ENCODE measurements at places on chromosomes 1 and 21. TPM values are rescaled to one million over a fixed set of nuclear protein-coding genes. Genes with fewer than 3 reads are reported as not detected.

Gene ELAVL4
- not detected for total RNA-seq

Gene NOC2L
- total RNA-seq = 68.9 TPM

DNA sequence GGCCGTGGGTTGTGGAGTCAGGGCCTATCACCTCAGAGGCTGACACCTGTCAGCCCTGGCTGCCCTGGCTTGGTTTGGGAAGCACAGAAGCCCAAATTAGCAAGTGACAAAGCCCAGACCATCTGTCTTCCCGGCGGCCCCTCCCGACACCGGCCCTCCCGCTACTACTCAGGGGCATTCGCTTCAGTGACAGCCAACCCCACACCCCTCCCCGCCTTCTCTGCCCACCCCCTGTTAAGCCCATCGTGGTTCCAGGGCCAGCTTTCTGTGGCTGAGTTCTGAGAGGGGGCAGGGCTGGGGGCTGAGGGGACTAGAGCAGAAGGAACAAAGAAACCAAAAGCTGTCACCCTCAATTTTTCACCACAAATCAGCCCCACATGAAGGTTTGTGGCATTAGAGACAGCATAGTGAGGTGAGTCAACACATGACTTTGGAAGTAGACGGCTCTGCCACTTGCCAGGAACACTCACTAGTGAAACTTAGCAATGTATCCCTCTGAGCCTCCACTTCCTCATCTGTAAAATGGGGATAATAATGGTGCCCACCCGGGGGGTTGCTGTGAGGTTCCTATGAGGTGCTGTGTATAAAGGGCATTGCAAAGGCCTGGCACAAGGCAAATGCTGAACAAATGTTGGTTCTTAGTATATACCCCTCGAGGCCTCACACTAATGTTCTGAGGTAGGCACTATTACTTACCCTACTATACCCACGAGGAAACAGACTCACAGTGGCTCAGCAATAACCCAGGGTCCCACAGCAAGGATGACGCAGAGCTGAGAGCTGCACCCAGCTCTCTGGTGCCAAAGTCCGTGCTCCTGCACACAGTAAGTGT is 5.2 kb upstream of the TNNI1 start:
- peak; percentile 43 for DNase-seq
- H3K4me1 ChIP-seq = peaks cover 13% of the 10 kb centered on the region
- no peaks in the 10 kb centered on the region for H3K36me3 ChIP-seq
- H3K27me3 ChIP-seq = peaks cover 6% of the 10 kb centered on the region
- no peak overlapping the region for H3K27ac ChIP-seq

Gene CBR3
- 18.6 TPM for total RNA-seq

GRCh38 chr1:91732291-91733107 is 153.5 kb downstream of the TGFBR3 start:
- H3K36me3 ChIP-seq = peaks cover 11% of the 10 kb centered on the region
- no peak overlapping the region for H3K4me3 ChIP-seq
- H3K4me1 ChIP-seq = peaks cover 68% of the 10 kb centered on the region
- DNase-seq = peak; percentile 66

Gene ZMYM4
- total RNA-seq = 29.0 TPM

Gene CD247
- total RNA-seq = 190 TPM

DNA sequence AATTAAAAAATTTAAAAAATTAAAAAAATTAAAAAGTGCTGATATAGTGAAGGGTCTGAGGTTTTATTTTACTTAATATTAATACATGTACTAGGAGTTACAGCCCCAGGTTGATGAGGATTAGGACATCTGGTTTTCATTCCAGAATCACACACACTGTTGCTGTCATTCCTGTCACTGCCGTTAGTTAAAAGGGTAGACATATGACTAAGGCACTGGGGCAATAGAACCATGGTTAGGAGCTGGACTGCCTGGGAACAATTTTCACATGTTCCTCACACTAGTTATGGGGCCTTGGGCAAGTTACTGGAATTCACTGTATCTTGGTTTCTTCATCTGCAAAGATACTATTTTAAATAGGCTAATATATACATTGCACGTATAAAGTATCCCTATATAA is 191.8 kb upstream of the DPYD start:
- H3K27me3 ChIP-seq = no peaks in the 10 kb centered on the region
- H3K4me1 ChIP-seq = no peaks in the 10 kb centered on the region
- H3K4me3 ChIP-seq = no peak overlapping the region
- no peak overlapping the region for H3K27ac ChIP-seq
- no peaks in the 10 kb centered on the region for H3K36me3 ChIP-seq
- DNase-seq = no peak

- peaks cover 10% of the 10 kb centered on the region for H3K4me1 ChIP-seq
- no peak overlapping the region for H3K4me3 ChIP-seq
- H3K36me3 ChIP-seq = no peaks in the 10 kb centered on the region
- no peak for DNase-seq
- H3K27me3 ChIP-seq = no peaks in the 10 kb centered on the region
These were observed 161.6 kb downstream of the DISP1 start for GRCh38 chr1:222976453-222976852.

- DNase-seq = no peak
- peak overlapping the region; percentile 77 for H3K4me3 ChIP-seq
- no peak overlapping the region for H3K27ac ChIP-seq
- peaks cover 15% of the 10 kb centered on the region for H3K27me3 ChIP-seq
- no peaks in the 10 kb centered on the region for H3K36me3 ChIP-seq
These were observed 848 bp downstream of the CTTNBP2NL start for GRCh38 chr1:112396653-112397471.

DNA sequence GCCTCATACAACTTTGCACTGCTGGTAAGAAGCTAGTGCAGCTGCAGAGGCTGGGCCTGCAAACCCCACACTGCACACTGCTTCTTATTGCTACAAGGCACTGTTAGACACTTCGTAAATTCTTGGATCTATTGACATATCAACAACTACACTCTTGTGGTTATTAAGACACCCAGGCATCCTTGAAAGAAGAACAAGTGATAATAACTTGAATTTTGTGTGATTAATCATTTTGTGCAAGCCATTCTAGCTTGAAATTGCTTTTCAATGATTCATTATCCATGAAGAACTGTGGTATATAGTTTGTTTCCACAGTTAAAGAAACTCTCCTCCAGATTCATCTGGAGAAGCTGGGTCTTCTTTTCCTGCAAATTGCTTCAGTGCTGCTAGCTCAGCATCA is 33.7 kb upstream of the IFI44L start:
- DNase-seq = no peak
- no peaks in the 10 kb centered on the region for H3K36me3 ChIP-seq
- H3K27me3 ChIP-seq = peaks cover 5% of the 10 kb centered on the region
- H3K4me3 ChIP-seq = no peak overlapping the region

DNA sequence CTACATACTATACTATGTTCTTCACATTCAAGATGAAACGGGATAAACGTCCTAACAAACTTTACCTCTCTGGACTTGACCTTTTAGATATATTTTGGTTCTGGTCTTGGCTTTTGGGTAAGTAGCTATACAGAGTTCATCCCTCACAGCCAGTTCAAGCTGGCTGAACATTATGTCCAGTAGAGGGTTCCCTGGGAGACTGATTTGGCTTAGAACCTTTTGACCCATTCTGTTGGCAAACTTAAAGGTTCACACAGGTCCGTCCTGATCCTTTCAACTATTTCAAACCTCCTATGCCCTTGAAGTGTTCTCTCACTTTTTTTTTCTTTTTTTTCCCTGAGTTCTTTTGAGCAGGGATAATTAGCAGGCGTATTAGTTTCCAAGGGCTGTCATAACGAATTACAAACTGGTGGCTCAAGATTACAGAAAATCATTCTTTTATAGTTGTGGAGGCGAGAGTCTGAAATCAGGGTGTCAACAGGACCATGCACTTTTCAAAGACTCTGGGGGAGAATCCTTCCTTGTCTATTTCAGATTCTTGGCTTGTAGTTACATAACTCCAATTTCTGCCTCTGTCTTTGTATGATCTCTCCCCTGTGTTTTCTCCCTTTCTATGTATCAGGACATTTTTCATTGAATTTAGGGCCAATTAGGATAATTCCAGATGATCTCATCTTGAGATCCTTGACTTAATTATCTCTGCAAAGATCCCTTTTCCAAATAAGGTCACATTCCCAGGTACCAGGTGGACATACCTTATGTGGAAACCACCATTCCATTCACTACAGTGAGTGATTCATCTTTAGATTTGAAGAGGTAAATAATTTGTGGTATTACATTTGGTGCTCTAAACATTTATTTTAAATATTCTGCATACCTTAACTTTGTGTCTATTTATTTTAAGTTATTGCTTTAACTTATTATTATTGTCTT is 257.4 kb upstream of the USP25 start:
- DNase-seq = no peak
- peaks cover 2% of the 10 kb centered on the region for H3K27me3 ChIP-seq
- no peak overlapping the region for H3K4me3 ChIP-seq

GRCh38 chr1:210272666-210273065 is 40.1 kb downstream of the SERTAD4 start:
- no peaks in the 10 kb centered on the region for H3K36me3 ChIP-seq
- peaks cover 10% of the 10 kb centered on the region for H3K27me3 ChIP-seq
- no peak overlapping the region for H3K27ac ChIP-seq
- DNase-seq = no peak
- no peaks in the 10 kb centered on the region for H3K4me1 ChIP-seq

DNA sequence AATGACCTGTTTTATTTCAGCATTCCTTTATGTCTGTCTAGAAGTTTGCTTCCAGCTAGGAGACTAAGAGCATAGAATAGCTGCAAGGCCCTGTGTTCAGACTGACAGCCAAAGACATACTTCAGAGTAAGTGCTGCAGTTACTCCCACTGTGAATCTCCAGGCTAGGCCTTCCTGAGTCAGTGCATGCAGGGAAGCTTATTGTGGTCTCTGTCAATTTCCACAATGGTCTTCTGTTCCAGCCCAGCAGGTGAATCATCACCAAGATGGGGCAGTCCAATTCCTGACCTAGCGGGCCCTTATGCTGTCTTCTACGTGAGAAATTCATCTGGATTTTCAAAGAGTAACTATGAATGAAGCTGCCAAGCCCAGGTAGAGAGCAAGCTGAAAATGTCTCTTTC is 146.3 kb upstream of the C8B start:
- H3K27me3 ChIP-seq = no peaks in the 10 kb centered on the region
- no peaks in the 10 kb centered on the region for H3K36me3 ChIP-seq
- no peak overlapping the region for H3K27ac ChIP-seq

GRCh38 chr1:7644086-7644485 is 127.0 kb upstream of the VAMP3 start:
- no peaks in the 10 kb centered on the region for H3K27me3 ChIP-seq
- no peak overlapping the region for H3K4me3 ChIP-seq
- H3K36me3 ChIP-seq = no peaks in the 10 kb centered on the region
- H3K4me1 ChIP-seq = no peaks in the 10 kb centered on the region

Gene NPPB
- not detected for total RNA-seq

DNA sequence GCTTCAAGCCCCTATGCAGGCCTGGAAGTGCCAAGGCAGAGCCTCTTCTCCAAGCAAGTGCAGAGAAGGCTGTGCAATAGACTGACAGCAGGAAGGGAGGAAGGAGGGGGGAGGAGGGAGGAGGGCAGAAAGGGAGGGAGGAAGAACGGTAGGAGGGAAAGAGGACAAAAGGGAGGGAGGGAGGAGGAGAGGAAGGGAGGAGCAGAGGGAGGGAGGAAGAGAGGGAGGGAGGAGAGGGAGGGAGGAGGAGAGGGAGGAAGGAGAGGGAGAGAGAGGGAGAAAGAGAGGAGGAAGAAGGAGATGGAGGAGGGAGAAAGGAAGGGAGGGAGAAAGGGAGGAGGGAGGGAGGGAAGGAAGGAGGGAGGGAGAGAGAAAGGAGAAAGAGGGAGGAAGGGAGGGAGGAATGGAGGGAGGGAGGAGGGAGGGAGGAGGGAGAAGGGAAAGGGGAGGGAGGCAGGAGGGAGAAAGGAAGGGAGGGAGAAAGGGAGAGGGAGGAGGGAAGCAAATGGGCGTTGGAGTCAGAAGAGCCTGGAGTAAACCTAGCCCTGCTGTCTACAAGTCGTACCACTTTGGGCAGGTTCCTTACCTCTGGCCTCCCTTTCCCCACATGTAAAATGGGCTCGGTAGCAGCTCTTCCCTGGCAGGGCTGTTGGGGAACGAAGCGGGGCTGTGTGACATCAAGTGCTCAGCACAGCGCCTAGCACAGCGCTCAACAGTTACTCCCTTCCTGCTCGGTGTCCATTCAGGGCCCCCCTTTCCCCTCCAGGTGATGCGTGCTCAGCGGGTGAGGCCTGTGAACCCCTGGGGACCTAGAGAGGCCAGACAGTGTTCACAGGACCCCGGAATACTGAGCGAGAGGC is 244.6 kb downstream of the NPHP4 start:
- H3K4me1 ChIP-seq = no peaks in the 10 kb centered on the region
- H3K36me3 ChIP-seq = no peaks in the 10 kb centered on the region
- DNase-seq = no peak

GRCh38 chr1:14970115-14970798 is 183.3 kb upstream of the TMEM51 start:
- H3K4me3 ChIP-seq = no peak overlapping the region
- DNase-seq = peak; percentile 43
- H3K27ac ChIP-seq = no peak overlapping the region
- H3K36me3 ChIP-seq = no peaks in the 10 kb centered on the region
- H3K27me3 ChIP-seq = no peaks in the 10 kb centered on the region
- H3K4me1 ChIP-seq = peaks cover 10% of the 10 kb centered on the region
